Stimulated activated CD4-positive, alpha-beta T cell treated with anti-CD3 and anti-CD28 coated beads, Interleukin-2, amount 100 ng/mL, for 4 hours (primary cell): ENCODE measurements at places on chromosomes 3 and 15.

GRCh38 chr3:66228707-66229106 is 7.9 kb downstream of the SLC25A26 start:
- DNase-seq, result no peak

DNA sequence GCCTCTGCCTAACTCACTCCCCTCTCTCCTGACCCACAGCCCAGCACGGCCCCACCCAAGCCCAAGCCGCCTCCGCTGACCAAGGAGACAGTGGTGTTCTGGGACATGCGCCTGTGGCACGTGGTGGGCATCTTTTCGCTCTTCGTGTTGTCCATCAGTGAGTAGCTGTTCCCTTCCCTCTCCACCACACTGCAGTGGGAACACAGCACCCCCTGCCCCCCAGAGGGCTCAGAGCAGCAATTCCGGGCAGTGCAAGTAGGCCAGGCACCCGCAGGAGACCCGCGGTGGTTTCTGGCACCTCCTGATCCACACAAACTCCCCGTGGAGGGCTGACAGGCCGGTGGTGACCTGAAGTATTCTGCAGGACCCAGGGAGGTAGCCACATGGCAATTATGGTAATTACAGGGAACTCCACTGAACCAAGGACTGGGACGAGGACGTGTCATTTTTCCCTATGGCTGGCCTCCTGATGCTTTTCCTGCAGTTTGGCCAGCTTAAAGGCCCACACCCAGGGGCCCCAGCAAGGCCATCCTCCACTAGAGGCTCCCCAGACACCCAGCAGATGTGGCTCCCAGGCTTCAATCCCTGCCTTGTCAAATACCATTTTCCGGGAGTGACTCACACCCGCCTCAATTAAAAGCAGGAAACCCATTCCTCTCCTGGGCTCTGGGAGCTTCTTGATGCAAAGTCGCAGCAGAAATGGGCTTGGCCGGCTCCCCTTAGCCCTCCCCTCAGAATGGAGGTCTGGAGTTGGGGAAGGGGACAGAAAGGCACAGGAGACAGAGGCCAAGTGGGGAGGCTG is 4.8 kb downstream of the TMIE start:
- DNase-seq, result no peak

GRCh38 chr3:13120928-13121552 is 47.8 kb upstream of the IQSEC1 start:
- no peak for DNase-seq

DNA sequence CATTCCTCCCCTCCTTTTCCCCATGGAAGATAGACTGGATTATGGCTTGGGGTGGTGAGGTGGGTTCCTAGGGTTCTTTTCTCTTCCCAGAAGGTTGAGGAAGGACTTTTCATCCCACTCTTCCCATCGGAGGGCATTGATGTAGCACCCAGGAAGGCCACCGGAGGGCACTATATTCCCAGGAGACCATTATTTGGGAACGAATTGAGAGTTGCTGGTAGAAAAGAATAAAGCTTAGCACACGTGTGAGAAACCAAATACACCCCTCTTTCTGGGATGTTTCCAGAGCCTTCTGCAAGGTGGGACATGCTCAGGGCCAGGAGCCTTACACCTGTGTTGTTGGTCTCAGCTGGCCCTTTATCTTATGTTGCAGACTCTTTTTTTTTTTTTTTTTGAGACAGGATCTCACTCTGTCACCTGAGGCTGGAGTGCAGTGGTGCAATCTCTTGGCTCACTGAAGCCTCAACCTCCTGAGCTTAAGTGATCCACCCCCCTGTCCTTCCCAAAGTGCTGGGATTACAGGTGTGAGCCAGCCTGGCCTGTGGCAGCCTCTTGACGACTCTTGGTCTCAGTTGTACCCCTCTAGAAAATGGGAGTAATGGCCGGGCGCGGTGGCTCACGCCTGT is 6.3 kb upstream of the CDC25A start:
- DNase-seq, result no peak

DNA sequence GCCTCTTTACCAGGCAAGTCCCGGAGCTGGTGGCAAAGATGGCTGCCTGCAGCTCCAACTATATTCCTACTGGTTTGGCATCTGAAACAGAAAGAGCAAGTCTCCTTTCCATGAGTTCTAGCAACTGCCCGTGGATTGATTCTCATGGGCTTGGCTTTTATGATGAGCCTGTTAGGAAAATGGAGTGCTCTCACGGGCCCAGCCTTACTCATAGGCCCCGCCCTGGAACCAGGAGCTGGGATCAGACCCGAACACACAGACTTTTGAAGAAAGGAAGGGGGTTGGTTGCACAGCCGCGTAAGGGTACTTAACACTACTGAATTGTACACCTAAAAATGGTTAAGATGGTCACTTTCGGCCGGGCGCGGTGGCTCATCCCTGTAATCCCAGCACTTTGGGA is 2.9 kb downstream of the NRROS start:
- no peak for DNase-seq

DNA sequence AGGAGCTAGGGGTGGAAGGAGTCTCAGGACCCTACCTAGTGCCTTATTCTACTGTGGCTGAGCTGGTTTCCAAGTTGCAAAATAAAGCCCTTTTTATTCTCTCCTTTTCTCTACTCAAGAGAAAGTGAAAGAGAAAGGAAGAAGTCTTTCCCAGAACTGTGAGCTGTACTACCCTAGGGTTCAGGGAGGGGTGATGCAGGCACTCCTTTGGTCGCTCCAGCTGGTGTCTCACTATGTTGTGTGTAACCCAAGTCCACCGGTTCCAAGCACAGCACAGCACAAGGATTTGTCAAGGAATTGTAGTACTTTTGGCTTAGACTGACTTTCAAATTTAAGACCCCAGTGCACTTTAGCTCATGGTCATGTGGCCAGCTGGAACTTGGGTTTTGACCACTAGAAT is 1721.7 kb downstream of the OTOL1 start:
- DNase-seq, result no peak

GRCh38 chr3:193270451-193270850 is 29.4 kb downstream of the PLAAT1 start:
- DNase-seq, result no peak

DNA sequence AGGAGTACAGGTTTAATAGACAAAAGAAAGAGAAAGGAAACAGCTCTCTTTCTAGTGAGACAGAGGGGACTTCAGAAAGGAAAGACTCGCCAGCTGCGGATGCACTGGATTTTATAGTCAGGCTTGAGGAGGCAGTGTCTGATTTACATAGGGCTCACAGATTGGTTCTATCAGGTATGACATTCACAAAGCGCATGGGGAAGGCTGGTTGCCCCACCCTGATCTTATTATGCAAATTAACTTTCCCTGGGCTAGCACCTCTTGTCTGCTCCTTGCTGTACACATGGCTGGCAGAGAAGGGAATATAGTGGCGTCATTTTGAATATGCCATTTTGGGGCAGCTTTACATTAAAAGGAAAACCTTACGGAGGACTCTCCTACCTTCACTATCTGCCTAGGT is 938.4 kb upstream of the SEMA6D start:
- DNase-seq, result no peak

DNA sequence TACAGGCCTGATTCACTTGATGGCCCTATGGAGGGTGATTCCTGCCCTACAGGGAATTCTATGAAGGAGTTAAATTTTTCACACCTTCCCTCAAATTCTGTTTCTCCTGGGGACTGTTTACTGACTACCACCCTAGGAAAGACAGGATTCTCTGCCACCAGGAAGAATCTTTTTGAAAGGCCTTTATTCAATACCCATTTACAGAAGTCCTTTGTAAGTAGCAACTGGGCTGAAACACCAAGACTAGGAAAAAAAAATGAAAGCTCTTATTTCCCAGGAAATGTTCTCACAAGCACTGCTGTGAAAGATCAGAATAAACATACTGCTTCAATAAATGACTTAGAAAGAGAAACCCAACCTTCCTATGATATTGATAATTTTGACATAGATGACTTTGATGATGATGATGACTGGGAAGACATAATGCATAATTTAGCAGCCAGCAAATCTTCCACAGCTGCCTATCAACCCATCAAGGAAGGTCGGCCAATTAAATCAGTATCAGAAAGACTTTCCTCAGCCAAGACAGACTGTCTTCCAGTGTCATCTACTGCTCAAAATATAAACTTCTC is 43.6 kb downstream of the BLM start:
- no peak for DNase-seq

GRCh38 chr3:187995667-187996066 is 158.3 kb upstream of the LPP start:
- DNase-seq, result no peak

GRCh38 chr3:30407651-30408050 is 198.8 kb upstream of the TGFBR2 start:
- DNase-seq, result no peak
